Glutamatergic neuron (in vitro differentiated cells): ENCODE measurements at places on chromosomes 16 and 17. TPM values are rescaled to one million over a fixed set of nuclear protein-coding genes. Genes with fewer than 3 reads are reported as not detected.

DNA sequence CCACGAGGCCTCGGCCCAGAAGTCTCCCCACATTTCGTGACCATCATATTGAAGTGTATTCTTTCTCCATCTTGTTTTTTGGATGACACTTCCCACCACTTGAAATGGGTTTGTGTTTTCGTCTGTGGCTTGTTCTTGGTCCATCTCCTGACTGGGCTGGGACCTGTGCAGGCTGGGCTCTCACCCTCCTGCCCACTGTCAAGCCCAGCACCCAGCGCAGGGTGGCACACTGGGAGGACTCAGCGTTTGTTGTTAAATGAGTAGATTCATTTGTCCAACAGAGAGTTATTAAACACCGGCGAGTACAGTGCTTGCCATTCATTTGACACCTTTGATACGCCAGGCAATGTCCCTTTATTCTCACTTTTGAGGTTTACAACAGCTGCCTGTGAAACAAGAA lies 22.6 kb downstream of the NT5M start:
- H3K36me3 ChIP-seq, result no peaks in the 10 kb centered on the region
- DNase-seq, result no peak
- H3K27ac ChIP-seq, result no peak overlapping the region
- peaks cover 7% of the 10 kb centered on the region for H3K27me3 ChIP-seq

- H3K27ac ChIP-seq, result no peak overlapping the region
- no peaks in the 10 kb centered on the region for H3K36me3 ChIP-seq
- no peak overlapping the region for H3K4me3 ChIP-seq
- H3K4me1 ChIP-seq, result no peaks in the 10 kb centered on the region
Measured at GRCh38 chr17:66406701-66407644, 104.6 kb downstream of the PRKCA start.

- peak overlapping the region; percentile 86 for H3K27ac ChIP-seq
- H3K4me3 ChIP-seq, result peak overlapping the region; percentile 94
- peaks cover 5% of the 10 kb centered on the region for H3K36me3 ChIP-seq
- H3K4me1 ChIP-seq, result peaks cover 16% of the 10 kb centered on the region
- no peak for DNase-seq
Measured at GRCh38 chr16:75647112-75647491, 363 bp downstream of the KARS1 start.

GRCh38 chr16:55373489-55373832 lies 49.5 kb downstream of the IRX6 start:
- H3K27ac ChIP-seq, result no peak overlapping the region
- no peak overlapping the region for H3K4me3 ChIP-seq
- DNase-seq, result no peak
- no peaks in the 10 kb centered on the region for H3K36me3 ChIP-seq
- peaks cover 4% of the 10 kb centered on the region for H3K4me1 ChIP-seq

GRCh38 chr17:15309236-15309635 lies 32.2 kb downstream of the TEKT3 start:
- no peak overlapping the region for H3K27ac ChIP-seq
- no peak overlapping the region for H3K4me3 ChIP-seq
- no peaks in the 10 kb centered on the region for H3K36me3 ChIP-seq
- no peaks in the 10 kb centered on the region for H3K27me3 ChIP-seq
- no peak for DNase-seq

DNA sequence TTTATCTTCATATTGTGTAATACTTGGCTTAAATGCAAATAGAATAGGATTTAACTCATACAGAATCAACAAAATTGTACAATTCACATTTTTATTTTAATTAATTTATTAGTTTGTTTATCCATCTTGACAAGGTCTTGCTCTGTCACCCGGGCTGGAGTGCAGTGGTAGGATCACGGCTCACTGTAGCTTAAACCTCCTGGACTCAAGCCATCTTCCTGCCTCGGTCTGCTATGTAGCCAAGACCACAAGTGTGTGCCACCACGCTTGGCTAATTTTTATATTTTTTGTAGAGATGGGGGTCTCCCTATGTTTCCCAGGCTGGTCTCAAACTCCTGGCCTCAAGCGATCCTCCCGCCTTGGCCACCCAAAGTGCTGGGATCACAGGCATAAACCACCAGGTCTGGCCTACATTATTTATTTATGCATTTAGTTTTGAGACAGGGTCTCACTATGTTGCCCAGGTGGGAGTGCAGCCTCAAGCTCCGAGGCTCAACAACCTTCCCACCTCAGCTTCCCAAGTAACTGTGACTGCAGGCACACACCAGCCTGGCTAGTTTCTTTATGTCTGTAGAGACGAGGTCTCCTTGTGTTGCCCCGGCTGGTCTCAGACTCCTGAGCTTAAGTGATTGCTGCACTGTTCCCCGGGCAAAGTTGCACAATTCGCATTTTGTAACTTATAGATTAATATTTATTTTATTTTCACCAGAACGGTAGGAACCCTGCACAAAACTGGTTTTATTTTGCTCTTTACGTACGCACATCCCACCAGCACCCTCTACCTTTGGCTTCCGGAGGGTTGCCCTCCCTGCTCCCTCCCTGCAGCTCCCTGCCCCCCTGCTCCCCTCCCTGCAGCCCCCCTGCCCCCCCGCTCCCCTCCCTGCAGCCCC lies 4.9 kb downstream of the DPEP1 start:
- no peak for DNase-seq
- H3K36me3 ChIP-seq, result no peaks in the 10 kb centered on the region
- H3K27me3 ChIP-seq, result peaks cover 1% of the 10 kb centered on the region
- peaks cover 5% of the 10 kb centered on the region for H3K4me1 ChIP-seq

DNA sequence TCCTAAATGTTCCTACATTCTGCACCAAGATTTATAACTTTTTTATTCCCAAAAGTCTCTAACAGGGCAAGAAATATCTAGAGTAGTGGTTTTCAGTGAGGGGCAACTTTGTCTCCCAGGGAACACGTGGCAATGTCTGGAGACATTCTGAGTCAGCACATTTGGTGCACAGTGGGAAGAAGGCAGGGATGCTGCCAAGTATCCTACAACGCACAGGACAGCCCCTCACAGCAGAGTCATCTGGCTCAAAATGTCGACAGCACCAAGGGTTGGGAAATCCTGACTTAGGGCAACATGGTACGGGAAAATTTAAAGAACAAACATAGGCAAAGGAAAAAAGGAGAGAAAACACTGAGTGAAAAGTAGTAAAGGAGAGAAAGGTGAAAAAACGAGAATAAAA lies 61.8 kb downstream of the SMG6 start:
- H3K4me1 ChIP-seq, result peaks cover 38% of the 10 kb centered on the region
- peaks cover 2% of the 10 kb centered on the region for H3K27me3 ChIP-seq
- H3K36me3 ChIP-seq, result no peaks in the 10 kb centered on the region
- H3K27ac ChIP-seq, result no peak overlapping the region
- H3K4me3 ChIP-seq, result no peak overlapping the region
- DNase-seq, result no peak

DNA sequence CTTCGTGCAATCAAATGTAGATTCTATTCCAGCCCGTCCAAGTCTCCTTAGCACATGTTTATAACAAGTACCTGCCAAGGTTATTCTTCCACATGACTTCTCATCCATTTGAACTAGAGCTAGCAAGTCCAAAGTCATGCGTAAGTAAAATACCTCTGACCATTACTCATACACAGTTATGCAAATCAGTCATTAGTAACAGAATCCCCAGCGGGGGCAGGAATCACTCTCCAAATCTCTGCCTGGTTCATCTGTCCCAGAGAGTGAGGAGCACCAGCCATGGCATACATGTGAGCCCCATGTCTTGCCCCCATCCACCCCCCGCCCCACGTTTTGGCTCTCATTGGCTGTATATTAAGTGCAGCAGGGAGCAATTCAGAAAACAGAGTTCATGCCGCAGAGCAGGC lies 27.7 kb downstream of the SRL start:
- H3K4me1 ChIP-seq, result peaks cover 15% of the 10 kb centered on the region
- H3K27me3 ChIP-seq, result peaks cover 3% of the 10 kb centered on the region
- H3K4me3 ChIP-seq, result no peak overlapping the region
- no peaks in the 10 kb centered on the region for H3K36me3 ChIP-seq
- no peak overlapping the region for H3K27ac ChIP-seq
- no peak for DNase-seq

DNA sequence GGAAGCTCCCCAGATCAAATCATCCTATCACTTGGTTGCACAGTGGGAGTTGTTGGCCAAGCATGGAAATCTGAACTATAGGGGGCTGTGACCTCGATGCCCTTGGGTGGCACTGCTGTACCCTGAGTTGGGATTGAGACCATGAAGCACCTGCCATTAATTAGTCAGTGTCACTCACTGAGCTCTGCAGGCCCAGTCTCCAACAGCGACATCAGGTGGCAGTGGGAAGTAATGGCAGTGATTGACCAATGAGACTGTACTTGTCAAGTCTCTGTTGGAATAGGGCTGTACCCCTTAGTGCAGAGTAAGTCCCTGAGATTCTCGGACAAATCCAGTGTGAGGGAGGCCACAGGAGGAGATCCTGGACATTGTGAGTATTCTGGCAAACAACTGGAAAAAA lies 118.0 kb upstream of the RPL38 start:
- H3K27ac ChIP-seq, result no peak overlapping the region
- no peak overlapping the region for H3K4me3 ChIP-seq
- H3K4me1 ChIP-seq, result peaks cover 38% of the 10 kb centered on the region
- peaks cover 4% of the 10 kb centered on the region for H3K36me3 ChIP-seq
- DNase-seq, result no peak
- peaks cover 12% of the 10 kb centered on the region for H3K27me3 ChIP-seq

GRCh38 chr16:11024333-11025053 lies 80.1 kb downstream of the CLEC16A start:
- peaks cover 4% of the 10 kb centered on the region for H3K27me3 ChIP-seq
- no peaks in the 10 kb centered on the region for H3K4me1 ChIP-seq
- H3K27ac ChIP-seq, result no peak overlapping the region
- H3K4me3 ChIP-seq, result no peak overlapping the region
- H3K36me3 ChIP-seq, result peaks cover 46% of the 10 kb centered on the region

DNA sequence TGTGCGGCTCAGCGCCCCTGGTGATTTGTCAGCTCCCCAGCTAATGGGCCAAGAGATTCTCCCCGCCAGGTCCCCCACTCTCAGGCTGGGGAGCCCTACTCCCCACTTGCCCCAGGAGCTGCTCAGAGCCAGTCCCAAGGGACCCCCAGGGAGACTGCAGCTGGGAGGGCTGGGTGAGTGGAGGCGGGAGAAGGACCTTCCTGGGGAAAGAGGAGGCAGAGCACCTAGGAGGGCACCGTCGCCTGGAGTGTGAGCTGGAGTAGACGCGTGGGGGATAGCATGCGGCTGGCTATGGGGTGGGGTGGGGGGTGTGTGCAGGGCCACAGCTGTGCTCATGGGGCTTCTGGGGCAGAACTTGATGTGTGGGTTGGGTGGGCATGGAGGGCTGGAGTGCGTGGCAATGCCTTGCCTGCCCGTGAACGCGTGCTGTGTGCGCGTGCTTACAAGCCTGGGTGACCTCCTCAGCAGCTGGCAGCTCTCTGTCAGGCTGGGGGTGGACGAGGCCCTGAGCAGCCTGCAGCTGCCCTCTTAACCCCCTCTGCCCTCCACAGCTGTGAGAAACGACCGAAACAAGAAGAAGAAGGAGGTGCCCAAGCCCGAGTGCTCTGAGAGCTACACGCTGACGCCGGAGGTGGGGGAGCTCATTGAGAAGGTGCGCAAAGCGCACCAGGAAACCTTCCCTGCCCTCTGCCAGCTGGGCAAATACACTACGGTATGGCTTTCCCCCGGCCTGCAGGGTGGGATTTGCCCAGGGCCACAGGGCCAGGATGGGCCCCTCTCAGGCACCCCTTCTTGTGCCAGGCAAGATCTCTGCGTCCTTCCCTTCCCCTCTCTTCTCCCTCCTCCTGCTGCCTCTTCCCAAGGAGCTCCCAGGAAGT lies 12.9 kb downstream of the GJD3 start:
- peak overlapping the region; percentile 96 for H3K27ac ChIP-seq
- H3K4me3 ChIP-seq, result peak overlapping the region; percentile 72
- H3K4me1 ChIP-seq, result peaks cover 41% of the 10 kb centered on the region
- peaks cover 21% of the 10 kb centered on the region for H3K27me3 ChIP-seq

DNA sequence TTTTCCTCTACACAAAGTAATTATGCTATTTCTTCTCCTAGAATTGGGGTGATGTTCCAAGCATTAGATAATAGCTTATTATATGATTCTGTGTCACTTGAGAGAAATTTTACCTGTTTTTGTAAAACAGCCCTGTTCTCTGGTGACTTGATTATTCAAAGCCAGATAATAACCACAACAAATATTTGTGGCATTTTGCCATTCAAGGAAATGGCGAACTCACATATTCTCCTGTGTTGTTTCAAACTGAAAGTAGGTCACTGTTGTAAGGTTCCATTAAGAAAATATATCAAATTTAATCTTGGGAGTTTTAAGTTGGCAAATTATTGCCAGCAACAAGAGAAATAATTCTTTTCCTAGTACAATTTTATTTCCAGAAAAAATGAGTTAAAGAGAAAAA lies 124.8 kb downstream of the STXBP4 start:
- no peaks in the 10 kb centered on the region for H3K27me3 ChIP-seq
- no peak overlapping the region for H3K4me3 ChIP-seq
- no peak for DNase-seq

- no peaks in the 10 kb centered on the region for H3K36me3 ChIP-seq
- no peak overlapping the region for H3K27ac ChIP-seq
- no peaks in the 10 kb centered on the region for H3K4me1 ChIP-seq
Measured at GRCh38 chr16:62831235-62831850, 795.1 kb upstream of the CDH8 start.

NACA2 gene
- total RNA-seq, result not detected

TRIM72 gene
- 0.10 TPM for total RNA-seq

PITPNM3 gene
- 1.4 TPM for total RNA-seq

EPX gene
- total RNA-seq, result not detected

ANKS4B gene
- total RNA-seq, result not detected

GUCY2D gene
- total RNA-seq, result not detected

ZDHHC1 gene
- 4.6 TPM for total RNA-seq
